RPMI8226 (cell line): ENCODE measurements at places on chromosomes 3 and 15.

DNA sequence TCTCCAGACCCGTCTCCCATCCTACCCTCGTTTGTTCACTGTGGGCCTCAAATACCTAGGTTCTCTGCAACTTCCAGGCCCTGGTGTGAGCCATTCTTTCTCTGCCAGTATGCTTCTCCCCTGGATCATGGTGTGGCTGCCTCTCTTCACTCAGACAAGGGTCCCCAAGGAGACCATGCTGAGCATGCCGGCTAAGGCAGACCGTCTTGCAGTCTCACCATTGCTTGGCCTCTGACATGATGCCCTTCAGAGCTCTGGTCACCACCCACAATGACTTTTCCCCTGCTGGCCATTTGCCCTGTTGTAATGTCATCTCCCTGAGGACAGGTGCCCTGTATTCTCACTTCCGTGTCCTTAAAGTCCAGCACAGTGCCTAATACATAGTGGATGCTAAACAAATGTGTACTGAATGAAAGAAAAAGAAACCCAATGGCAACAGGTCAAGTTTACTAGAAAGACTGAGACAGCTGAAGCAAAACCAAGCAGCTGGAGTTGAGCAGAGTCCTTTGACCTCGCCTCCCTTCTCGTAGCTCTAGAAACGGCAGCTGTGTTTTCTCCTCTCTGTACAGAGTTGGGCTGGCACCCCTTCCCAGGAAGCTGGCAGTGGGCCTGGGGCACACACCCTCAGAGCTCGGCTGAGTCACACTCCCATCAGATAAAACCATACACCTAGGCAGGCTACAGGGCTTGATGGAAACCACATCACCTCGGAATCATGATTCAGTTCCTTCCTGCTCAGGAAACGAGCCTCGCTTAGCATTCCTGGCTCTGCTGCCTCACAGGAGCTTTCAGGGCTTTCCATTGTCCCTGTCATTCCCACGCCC is 8.6 kb downstream of the TLR9 start:
- peak; percentile 90 for DNase-seq

DNA sequence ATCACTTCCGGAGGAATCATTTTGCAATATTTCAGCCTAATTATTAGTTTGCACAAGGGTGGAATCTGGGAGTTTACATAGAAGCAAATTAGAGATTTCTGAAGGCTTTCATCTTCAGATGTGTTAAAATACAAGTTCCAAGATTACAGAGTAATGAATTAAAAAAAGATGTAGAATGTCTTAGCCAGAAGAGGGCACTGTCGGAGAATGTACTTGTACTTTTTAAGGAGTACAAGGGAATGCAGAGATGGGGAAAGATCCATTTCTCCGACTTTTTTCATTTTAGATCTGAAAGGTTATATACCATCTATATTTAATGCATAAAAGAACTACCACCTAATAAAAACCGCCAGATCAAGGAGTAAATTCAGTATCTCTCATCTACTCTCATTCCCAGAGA is 43.1 kb upstream of the WDR5B start:
- no peak for DNase-seq

- no peak for DNase-seq
Observed at GRCh38 chr3:197539651-197540051, 16.1 kb downstream of the BDH1 start.

GRCh38 chr3:122974764-122975162 is 52.8 kb downstream of the SEMA5B start:
- DNase-seq, result no peak

- DNase-seq, result peak; percentile 24
Observed at GRCh38 chr3:194205675-194206133, 69.8 kb downstream of the HES1 start.

DNA sequence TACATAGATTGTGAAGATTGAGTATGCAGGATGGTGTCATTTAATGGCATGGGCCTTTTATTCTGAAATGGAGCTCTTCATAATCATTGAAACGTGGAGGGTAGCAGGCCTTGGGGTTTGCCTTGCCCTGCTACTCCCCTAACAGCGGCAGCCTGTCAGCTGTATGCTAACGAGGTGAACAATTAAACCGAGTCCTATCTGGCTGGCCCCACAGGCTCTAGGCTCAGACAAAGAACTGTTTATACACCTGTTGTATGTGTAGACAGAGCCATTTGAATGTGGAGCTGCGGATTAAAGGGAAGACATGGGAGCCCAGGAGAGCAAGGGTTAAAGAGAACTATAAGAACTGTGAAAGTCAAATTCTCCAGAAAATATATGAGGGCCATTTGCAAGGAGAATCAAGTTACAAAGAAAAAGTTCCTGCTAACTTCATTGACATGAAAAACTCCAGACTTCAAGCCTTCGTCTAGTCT is 116.7 kb upstream of the CGNL1 start:
- DNase-seq, result no peak

DNA sequence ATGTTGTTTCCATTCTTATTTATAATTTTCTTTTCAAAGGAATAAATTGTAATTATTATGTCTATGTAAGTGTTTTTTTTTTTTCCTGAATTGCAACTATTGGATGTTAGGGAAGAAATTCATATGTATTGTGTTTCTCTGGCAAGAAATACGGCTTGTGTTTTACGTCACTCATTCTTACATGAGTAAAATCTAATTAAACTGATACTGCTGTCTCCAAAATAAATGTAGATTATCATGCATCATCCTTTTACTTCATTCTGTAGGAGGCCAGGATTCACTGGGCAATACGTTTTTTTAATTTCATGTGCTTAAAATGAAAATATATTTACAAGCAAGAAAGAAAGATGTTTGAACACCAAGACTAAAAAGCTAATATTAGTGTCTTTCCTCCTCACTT is 590.8 kb downstream of the OTOL1 start:
- no peak for DNase-seq

DNA sequence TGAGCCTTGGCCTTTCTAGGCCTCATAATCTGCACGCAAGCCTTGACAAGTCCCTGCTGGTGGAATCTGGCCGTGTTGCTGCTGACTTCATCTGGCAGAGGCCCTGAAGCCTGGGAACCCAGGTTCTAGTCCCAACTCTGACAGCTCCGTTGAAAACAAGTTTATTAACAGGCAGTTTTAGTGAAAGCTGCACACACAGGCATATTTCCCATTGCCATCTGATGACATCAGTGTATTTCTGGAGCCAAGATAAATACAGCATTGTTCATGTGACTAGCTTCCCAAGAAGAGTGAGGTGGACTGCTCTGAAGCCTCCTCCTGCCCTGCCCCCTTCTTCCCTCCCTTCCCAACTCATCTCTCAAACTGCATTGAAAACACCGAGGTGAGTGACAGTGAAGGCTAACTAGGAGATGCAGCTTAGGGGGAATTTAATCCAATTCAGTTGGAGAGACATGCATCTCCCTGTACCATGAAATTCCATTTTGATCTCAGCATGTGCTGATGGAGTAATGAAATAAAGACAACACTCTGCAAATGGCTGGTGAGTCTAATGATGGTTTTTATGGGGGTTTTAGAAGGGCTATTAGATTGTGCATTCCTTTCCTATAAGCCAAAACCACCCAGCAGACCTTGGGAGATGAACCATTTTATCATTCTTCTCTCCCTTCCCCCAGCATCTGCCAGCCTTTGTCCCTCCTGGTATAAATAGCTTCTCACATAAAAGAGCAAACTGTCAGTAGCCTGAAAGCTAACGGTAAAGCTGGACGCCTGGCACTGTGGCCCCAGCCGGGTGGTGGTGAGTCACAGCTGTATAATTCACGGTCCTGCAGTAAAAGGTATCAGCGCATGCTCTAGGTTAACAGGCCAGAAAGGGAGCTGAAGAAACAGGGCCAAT is 38.0 kb downstream of the PRICKLE2 start:
- no peak for DNase-seq

GRCh38 chr3:44926172-44926571 is 49.8 kb downstream of the ZDHHC3 start:
- no peak for DNase-seq

GRCh38 chr15:37019479-37020433 is 80.6 kb downstream of the MEIS2 start:
- DNase-seq, result no peak

- DNase-seq, result no peak
Observed at GRCh38 chr3:10160925-10161324, 3.8 kb upstream of the IRAK2 start.

DNA sequence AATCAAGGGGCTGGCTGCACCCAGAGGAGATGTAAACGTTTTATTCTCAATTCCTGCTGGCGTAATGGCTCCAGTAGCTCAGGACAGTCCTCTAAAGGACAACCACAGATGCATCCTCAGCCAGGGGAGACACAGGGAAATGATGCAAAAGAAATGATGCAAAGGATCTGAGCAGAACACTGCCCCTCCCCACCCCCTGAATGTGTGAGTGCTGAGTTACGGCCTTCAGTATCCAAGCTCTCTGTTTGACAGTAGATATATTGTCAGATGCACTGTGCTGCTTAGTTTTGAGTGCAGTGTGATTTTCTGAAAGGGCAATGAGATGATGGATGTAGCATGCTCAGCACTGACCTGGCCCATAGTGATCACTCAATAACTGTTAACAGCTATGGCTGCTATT is 41.4 kb upstream of the CTDSPL start:
- no peak for DNase-seq

- peak; percentile 33 for DNase-seq
Observed at GRCh38 chr3:139935016-139935865, at the start of gene CLSTN2. Gene CLSTN2 (plus strand): TSS chr3:139935185.

- no peak for DNase-seq
Observed at GRCh38 chr3:143095813-143096212, 23.8 kb upstream of the CHST2 start.

DNA sequence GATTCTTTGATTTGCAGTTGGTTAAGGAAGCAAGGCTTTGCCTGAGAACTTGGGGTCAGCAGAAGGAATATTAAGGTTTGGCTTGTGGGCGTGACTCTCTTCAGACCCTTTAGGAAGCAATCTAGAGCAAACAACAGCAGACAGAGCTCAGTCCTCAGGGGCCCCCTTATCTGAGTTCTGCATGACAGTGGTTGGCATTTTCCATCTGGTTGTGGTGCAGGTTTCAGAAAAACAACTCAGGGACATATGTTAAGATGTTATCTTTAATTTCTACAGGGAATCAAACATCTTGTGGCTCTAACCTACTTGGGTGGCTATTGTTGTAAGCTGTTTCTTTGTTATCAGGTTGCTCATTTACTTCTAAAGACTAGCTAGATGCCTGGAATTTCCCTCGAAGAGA is 141.4 kb downstream of the VPS8 start:
- no peak for DNase-seq

- DNase-seq, result no peak
Observed at GRCh38 chr3:158731486-158731885, 771 bp downstream of the RARRES1 start.

- no peak for DNase-seq
Observed at GRCh38 chr3:102183186-102183585, 251.6 kb upstream of the ZPLD1 start.

DNA sequence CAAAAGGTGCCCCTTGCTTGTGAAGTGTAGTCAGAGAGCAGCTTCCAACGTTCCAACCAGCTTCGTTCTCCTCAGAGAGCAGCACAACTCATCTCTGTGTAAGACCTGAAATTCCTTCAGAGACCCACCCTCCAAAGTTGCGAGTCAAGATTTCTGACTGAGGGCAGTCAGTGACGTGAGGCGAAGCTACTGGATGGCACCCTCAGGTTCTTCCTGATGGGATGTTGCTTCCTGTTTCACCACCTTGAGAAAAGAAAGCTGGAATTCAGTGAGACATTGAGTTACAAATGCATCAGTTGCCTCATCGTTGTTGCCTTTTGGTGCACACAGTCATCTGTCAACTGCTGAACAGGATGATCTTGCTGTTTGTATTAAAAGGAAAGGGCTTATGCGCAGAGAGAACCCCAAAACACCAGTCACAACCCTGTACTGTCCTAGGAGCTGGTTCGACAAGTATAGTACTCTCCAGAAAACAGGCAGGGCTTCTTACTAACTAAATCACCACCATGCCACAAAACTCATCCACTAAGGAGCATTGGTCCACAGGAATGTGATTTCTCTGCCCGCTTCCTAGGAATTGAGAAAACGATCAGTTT is at the start of gene CERS3:
TSS of gene CERS3 (minus strand) at position 118 of the 596 bp plus-strand sequence. CDS start 27,101 bp downstream, outside the sequence.
- DNase-seq, result no peak

GRCh38 chr3:187773233-187774184 is 28.2 kb upstream of the BCL6 start:
- DNase-seq, result peak; percentile 77

GRCh38 chr3:129207479-129207878 is 23.8 kb upstream of the CNBP start:
- no peak for DNase-seq

DNA sequence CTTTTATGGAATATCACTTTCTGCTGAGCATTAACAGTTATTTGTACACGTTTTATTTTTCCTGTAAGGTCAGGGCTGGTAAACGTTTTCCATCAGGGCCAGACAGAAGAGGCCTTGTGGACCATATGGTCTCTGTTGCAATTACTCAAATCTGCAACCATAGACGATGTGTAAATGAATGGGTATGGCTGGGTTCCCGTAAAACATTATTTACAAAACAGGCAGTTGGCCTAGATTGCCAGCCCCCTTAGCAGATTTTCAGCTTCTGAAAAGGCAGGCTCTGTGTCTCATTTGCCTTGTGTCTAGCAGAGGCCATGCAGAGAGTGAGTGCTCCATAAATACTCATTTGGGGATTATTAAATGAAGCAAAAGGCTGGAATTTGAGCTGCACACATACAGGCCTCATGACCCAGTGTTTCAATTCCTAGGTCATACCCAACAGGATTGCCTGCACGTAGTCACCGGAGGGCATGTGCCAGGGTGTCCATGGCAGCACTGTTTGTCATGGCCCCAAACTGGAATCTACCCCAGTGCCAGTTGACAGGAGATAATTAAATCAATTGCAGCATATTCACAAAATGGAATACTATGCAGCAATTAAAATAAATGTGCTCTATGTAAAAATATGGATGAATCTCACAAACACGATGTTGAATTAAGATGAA is 51.3 kb downstream of the GPD1L start:
- no peak for DNase-seq

- no peak for DNase-seq
Observed at GRCh38 chr3:174169736-174170135, 689.4 kb upstream of the NAALADL2 start.

GRCh38 chr3:64878362-64878761 is 190.6 kb upstream of the ADAMTS9 start:
- no peak for DNase-seq

DNA sequence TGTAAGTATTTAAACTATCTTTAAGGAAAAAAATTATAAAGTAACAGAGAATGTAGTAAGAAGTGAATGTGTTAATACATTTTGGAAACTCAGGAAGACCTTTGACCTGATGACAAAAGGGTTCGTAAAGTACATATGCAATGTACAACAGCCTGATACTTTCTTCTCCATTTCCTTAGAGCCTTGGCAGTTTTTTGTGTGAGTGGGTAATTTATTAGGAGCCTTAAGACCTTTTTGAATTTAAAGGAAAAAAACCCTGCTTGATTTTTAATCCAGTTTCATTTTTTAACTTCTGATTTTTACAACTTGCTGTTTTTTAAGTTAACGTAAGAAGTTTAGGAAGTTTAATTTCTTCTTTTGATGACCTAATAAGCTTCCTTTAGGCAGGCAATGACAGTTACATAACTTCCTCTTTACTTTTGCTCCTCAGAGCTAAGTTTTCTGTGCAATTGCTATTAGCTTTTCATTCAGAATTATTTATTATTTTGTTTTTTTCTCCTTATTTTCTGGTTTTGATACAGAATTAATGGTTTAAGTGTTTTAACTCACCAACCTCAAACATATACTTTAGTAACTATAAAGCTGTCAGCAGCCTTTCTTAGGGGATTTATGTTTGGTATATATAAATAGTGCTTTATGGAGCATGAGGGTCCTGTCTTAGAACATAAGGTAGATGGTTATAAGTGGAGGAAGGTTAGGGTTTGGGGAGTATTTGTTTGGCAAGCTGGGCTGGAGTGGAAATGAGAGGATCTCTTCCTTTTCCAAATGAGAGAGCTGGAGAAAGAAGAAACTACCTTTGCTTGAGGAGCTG is 35.2 kb downstream of the ARMC8 start:
- no peak for DNase-seq

GRCh38 chr3:58117561-58118181 is 93.1 kb downstream of the DNASE1L3 start:
- DNase-seq, result no peak
